ENCODE measurements at places on chromosomes 3 and 15.

GRCh38 chr3:11919390-11919789, 72.7 kb upstream of the TAMM41 start:
- no peak for DNase-seq

DNA sequence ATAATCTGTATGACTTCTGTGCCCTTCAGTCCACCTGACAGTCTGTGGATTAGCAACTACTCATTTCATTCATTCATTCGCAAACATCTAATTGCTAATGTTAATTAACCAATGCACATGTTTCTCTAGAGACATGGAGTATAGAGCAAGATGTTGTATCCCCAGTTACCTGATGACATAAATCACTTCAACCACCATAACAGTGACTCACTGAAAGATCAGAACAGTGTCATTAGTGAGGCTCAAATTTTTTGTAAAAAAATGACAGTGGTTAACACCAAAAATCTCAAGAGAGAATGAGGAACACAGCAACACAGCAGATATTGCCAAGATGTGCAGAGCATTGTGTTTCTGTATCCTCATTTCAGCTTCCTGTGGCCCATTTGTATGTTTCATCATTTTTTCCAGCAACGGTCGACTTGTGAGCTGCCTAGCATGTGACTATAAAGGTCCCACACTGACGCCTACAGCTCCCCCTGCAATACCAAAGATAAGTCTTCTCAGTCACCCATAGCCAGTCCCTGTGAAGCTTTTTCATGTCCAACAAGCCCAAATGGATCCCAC, 3.7 kb upstream of the PLD1 start:
- DNase-seq, result no peak

GRCh38 chr15:85707519-85708338, 87.0 kb downstream of the KLHL25 start:
- DNase-seq, result no peak

DNA sequence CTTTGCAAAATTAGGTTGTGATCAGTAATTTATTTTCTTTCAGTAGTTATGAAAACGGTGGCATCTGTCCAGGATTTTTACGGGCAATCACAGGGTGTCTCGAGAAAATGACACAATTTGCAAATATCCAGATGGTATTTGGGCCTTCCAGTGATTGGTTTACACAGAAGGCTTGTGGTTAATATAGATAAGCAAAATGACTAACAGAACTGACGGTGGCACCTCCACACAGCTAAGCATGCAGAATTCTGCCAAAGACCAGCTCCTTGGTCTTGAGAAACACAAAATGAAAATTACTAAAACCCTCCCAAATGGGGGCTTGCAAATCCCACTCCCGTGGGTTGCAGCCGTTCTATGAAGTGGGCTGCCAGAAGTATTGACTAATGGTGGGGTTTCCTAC, 5.5 kb downstream of the ARHGEF3 start:
- DNase-seq, result no peak

GRCh38 chr3:37183375-37183831, 9.0 kb upstream of the LRRFIP2 start:
- DNase-seq, result no peak

DNA sequence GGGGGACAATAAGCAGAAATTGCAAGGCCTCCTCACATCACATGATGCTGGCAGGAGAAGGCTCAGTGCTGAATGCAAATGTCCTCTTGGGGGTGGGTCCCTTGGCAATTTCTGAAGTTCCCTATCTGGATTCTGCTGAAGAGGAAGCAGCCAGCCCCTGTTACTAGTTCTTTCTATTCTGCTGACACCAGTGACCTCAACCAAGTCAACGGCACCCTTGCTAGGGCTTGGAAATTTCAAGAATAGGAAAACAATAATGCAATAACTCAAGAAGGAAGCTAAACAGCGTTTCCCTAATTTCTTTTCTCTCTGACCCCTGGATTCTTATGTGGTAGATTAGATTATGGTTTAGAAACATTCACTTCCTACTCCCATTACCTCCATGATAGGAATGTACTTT, 46.2 kb upstream of the FOXP1 start:
- no peak for DNase-seq

DNA sequence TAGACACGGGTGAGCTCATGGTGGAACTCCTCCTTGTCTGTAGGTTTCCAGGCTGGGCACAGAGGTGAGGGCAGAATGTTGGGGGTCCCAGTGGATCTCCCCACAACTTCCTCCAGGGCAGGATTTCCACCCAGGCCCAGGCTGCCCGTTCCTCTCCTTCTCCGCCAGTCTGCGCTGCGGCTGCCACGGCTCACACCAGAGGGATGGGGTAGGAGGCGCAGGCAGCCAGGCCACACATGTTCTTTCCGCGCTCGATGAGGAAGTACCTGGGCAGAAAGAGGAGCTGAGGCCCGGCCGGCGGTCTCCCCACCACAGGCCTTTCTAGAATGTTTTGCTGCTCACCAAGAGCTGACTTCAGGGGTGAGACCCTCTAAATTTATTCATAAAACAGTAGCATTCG, 22.9 kb downstream of the CTSH start:
- no peak for DNase-seq

GRCh38 chr15:69490356-69491037, 37.9 kb downstream of the RPLP1 start:
- DNase-seq, result no peak

DNA sequence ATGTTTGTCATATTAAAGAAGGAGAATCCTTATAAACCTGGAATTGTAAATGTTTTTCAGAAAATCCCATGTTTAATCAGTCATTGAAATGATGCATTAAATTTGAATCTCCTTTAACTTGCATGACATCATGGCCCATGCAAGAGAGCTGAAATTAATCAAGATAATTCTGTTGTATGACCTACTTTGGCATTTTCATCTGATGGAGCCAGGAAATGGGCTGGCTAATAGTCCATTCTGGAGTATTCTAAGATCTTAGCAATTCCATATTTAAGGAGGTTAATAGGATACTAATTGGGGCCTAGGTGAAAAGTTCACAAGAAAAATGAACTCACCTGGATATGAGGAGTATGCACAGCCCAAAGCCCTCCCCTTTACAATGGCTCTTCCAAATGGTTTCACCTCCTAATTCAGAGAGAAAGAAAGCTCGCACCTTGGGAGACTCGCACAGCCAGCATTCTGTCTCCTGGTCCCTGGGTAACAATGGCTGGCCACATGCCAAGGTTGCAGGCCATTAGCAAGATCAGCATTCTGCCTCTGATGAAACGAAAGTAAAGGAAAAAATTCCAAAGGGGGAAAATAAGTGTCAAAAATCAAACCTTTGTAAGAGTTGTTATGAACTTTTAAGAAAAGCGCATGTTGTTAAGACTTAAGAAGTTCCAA, 786.4 kb downstream of the MCTP2 start:
- DNase-seq, result no peak
